Stomach (tissue), 19 donors: ENCODE measurements at places on chromosomes 5 and 9. TPM values are rescaled to one million over a fixed set of nuclear protein-coding genes. Genes with fewer than 3 reads are reported as not detected.

- no peaks in the 10 kb centered on the region for H3K4me1 ChIP-seq
- no peaks in the 10 kb centered on the region for H3K27me3 ChIP-seq
- no peaks in the 10 kb centered on the region for H3K36me3 ChIP-seq
- H3K27ac ChIP-seq, result no peak overlapping the region
- no peak for DNase-seq
- no peak overlapping the region for H3K4me3 ChIP-seq
These were observed 1211.5 kb upstream of the CDH9 start for GRCh38 chr5:28249771-28250415.

DNA sequence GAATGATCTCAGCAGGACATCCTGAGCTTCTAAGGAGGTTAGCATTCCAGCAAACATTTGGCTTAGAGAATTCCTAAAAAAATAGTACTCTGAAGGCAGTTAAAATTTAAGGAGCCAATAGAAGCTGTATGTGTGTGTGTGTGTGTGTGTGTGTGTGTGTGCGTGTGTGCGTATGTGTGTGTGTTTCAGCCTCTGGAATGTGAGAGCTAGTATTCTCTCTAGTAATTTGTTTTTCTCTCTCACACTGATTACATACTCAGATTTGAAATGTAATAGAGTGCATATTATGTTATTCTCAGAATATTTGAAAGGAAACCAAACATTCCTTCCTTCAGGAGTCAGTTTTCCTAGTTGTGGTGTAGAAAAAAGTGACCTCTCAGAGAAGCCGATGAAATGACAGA, 279.6 kb downstream of the TMEM38B start:
- no peak overlapping the region for H3K27ac ChIP-seq
- H3K4me3 ChIP-seq, result no peak overlapping the region
- H3K36me3 ChIP-seq, result no peaks in the 10 kb centered on the region
- H3K27me3 ChIP-seq, result no peaks in the 10 kb centered on the region
- no peaks in the 10 kb centered on the region for H3K4me1 ChIP-seq
- DNase-seq, result peak; percentile 61

- peaks cover 15% of the 10 kb centered on the region for H3K4me1 ChIP-seq
- H3K36me3 ChIP-seq, result no peaks in the 10 kb centered on the region
- no peak for DNase-seq
- H3K27ac ChIP-seq, result no peak overlapping the region
- no peak overlapping the region for H3K4me3 ChIP-seq
These were observed 188.6 kb upstream of the ZNF608 start for GRCh38 chr5:124935065-124935464.

DNA sequence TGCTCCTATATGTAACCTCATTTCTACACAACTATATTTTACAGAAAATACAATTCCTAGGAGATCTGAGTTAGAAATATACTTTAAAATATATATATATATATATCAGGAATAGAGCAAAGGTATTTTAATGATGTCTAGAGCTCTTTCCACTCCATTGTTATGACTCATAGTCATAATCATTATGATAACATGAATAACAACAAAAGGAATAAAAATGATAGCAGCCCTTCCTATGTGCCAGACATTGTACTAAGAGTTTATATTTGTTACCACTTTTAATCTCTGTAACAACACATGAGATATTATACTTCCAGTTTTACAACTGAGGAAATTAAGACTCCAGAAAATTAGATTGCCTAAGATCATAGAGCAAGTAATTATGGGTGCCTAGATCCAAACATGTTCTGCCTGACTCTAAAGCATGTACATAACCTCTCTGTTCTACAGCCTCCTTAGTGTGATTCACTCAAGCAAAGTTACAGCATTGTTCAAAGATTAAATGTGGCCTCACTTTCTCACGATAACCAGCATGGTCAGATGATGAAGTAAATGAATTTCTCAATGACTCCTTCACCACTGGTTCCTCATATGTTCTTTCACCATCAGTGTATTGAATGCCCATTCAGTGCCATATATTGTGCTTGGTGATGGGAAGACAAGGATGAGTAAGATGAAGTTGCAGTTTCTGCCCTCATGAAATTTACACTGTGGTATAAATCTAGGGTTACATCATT, 452.1 kb downstream of the EFNA5 start:
- no peaks in the 10 kb centered on the region for H3K36me3 ChIP-seq
- no peaks in the 10 kb centered on the region for H3K4me1 ChIP-seq
- no peaks in the 10 kb centered on the region for H3K27me3 ChIP-seq

GRCh38 chr9:124973807-124974206, 32.9 kb upstream of the GOLGA1 start:
- no peak for DNase-seq
- no peaks in the 10 kb centered on the region for H3K4me1 ChIP-seq
- no peak overlapping the region for H3K4me3 ChIP-seq
- H3K27ac ChIP-seq, result no peak overlapping the region

GRCh38 chr5:68315679-68316271, 100.2 kb downstream of the PIK3R1 start:
- no peaks in the 10 kb centered on the region for H3K36me3 ChIP-seq
- DNase-seq, result no peak
- no peak overlapping the region for H3K4me3 ChIP-seq
- H3K27ac ChIP-seq, result no peak overlapping the region

GRCh38 chr9:764105-764524, 77.4 kb upstream of the DMRT1 start:
- H3K27me3 ChIP-seq, result peaks cover 7% of the 10 kb centered on the region
- DNase-seq, result peak; percentile 88

- no peaks in the 10 kb centered on the region for H3K4me1 ChIP-seq
- peak; percentile 69 for DNase-seq
- H3K27me3 ChIP-seq, result no peaks in the 10 kb centered on the region
- H3K4me3 ChIP-seq, result no peak overlapping the region
- peak overlapping the region; percentile 61 for H3K27ac ChIP-seq
- H3K36me3 ChIP-seq, result no peaks in the 10 kb centered on the region
These were observed 377.8 kb downstream of the KIAA0825 start for GRCh38 chr5:94240596-94240992.

- DNase-seq, result no peak
- H3K27me3 ChIP-seq, result no peaks in the 10 kb centered on the region
- H3K4me3 ChIP-seq, result no peak overlapping the region
- H3K4me1 ChIP-seq, result no peaks in the 10 kb centered on the region
- peaks cover 86% of the 10 kb centered on the region for H3K36me3 ChIP-seq
- no peak overlapping the region for H3K27ac ChIP-seq
These were observed 22.6 kb downstream of the ASS1 start for GRCh38 chr9:130467316-130467715.

DNA sequence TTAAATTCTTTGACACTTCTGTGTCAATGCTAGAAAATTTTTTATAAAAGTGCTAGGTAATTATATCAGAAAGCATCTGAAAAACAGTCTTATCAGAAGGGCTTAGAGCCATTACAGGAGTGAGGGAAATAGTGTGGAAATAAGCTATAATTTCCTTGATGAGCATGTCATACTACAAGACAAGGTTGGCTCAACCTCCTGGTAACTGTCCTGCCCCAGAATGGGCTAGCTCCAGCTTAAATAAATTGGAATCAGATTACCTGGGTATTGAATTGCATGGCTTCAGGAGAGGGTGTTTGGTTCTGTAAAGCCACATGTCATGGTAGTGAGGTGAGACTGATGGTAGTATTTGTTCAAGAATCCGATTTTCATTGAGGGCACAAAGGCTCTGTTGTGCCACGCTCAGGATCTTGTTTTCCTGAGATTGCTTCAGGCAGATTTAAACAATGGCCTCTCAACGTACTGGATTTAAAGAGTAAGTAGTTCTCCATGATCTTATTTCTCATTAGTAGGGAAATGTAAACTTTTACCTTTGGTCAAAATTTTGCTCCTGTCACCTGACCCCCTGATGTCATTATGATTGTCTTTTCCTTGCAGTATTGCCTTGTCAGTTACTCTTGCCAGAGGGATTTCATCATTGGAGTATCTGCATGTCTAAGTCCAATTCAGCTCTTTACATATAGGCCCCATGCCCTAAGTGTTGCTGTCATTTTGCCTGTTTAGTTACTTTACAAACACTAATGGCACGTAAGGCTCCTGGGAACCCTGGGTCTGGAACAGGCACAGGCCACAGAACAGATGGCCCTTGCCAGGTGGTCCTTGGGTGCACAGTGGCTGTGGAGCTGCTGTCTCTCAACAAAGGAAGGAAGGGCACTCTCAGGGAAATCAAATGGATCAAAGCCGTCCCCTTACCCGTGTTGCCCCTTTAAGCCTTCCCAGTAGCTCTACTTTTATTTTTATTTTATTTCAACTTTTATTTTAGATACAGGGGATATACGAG, 21.3 kb downstream of the TRIO start:
- no peaks in the 10 kb centered on the region for H3K27me3 ChIP-seq
- no peak for DNase-seq
- H3K36me3 ChIP-seq, result no peaks in the 10 kb centered on the region

- H3K4me1 ChIP-seq, result no peaks in the 10 kb centered on the region
- no peak overlapping the region for H3K27ac ChIP-seq
These were observed 75.4 kb downstream of the UHRF2 start for GRCh38 chr9:6488395-6488794.

DNA sequence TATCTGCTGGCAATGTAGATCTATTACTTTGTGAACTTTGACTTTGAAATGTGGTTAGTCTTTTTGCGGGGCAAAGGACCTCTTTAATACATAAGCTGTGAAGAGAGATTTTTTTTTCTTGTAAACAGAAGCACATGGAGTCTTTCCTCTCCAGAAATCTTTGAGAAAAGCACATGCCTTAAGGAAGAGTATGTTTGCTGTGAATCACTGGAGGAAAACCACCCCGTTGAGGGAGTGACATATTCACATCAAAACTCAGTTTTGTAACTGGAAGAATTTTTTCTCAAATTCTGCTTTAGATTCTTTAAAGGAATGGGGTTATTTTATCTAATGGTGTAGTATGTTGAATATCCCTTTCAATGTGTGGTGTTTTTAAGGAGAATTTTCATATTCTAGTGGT, 3.5 kb downstream of the DMRT3 start:
- DNase-seq, result no peak
- no peaks in the 10 kb centered on the region for H3K36me3 ChIP-seq
- H3K27ac ChIP-seq, result no peak overlapping the region
- peaks cover 18% of the 10 kb centered on the region for H3K4me1 ChIP-seq
- H3K27me3 ChIP-seq, result peaks cover 100% of the 10 kb centered on the region
- H3K4me3 ChIP-seq, result no peak overlapping the region

GRCh38 chr9:33434317-33435105, 12.9 kb downstream of the AQP3 start:
- no peaks in the 10 kb centered on the region for H3K36me3 ChIP-seq
- no peaks in the 10 kb centered on the region for H3K4me1 ChIP-seq

- no peaks in the 10 kb centered on the region for H3K27me3 ChIP-seq
- no peak overlapping the region for H3K27ac ChIP-seq
- no peaks in the 10 kb centered on the region for H3K36me3 ChIP-seq
- no peak for DNase-seq
- H3K4me1 ChIP-seq, result no peaks in the 10 kb centered on the region
These were observed 11.2 kb upstream of the CCDC152 start for GRCh38 chr5:42745426-42745825.

DNA sequence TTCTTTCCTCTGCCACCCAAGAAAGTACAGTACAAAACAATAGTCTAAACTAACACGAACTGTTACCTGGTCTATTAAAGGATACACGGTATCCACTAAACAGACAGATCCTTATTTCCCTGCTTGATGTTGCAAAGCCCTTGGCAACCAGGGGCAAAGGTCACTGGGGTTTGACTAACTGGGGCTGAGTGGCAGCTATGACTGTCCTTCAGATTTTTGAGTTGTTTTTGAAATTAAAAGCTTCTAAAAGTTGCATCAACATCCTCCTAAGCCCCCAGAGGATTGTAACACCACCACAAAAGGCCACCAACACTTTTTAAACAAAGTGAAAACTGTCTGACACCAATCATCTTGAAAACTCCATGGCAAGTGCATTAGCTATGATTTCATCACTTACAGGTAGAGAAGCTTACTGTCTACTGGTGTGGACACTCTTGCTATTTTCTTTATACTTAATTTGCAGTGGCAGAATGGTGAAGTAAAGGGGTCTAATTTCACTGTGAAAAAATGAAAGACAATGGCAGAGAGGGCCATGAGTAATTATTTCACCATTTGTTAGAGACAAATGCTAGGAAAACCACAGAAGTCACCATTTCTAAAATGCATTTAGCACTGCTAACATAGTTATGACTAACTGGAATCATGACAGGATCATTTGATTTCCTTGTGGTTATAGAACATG, 292.4 kb downstream of the EFNA5 start:
- no peak for DNase-seq
- H3K27ac ChIP-seq, result no peak overlapping the region
- H3K27me3 ChIP-seq, result no peaks in the 10 kb centered on the region
- H3K4me3 ChIP-seq, result no peak overlapping the region

DNA sequence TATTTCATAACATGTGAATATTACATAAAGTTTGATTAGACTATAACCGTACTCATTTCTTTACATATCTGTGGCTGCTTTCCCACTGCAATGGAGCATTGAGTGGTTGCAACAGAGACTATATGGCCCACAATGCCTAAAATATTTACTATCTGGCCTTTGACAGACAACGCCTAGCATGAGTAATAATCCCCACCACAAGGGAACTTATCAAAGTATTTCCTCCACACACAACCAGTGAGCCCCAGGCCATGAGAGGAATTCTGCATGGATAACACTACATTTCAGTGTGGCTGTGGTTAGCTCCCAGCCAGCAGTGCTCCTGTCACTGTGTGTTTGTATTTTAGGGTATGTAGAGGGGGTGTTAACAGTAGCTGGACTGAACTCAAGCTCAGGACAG, 54.8 kb downstream of the FAM81B start:
- no peak overlapping the region for H3K4me3 ChIP-seq
- no peak overlapping the region for H3K27ac ChIP-seq
- DNase-seq, result no peak
- H3K4me1 ChIP-seq, result no peaks in the 10 kb centered on the region

GRCh38 chr9:88521308-88521707, 13.7 kb upstream of the NXNL2 start:
- no peaks in the 10 kb centered on the region for H3K4me1 ChIP-seq
- H3K4me3 ChIP-seq, result no peak overlapping the region
- no peaks in the 10 kb centered on the region for H3K27me3 ChIP-seq
- H3K36me3 ChIP-seq, result no peaks in the 10 kb centered on the region
- DNase-seq, result no peak

GRCh38 chr9:90559075-90560073, 83.2 kb downstream of the DIRAS2 start:
- H3K36me3 ChIP-seq, result no peaks in the 10 kb centered on the region
- DNase-seq, result no peak
- no peaks in the 10 kb centered on the region for H3K27me3 ChIP-seq
- H3K4me1 ChIP-seq, result no peaks in the 10 kb centered on the region

GRCh38 chr5:159339460-159339859, 9.2 kb upstream of the IL12B start:
- no peaks in the 10 kb centered on the region for H3K4me1 ChIP-seq
- no peaks in the 10 kb centered on the region for H3K36me3 ChIP-seq
- H3K4me3 ChIP-seq, result no peak overlapping the region
- H3K27me3 ChIP-seq, result no peaks in the 10 kb centered on the region

PTPRD gene
- 0.45 TPM for total RNA-seq

CAST gene
- 458 TPM for total RNA-seq

ZNG1E gene
- total RNA-seq, result 19.1 TPM

HTR4 gene
- total RNA-seq, result not detected

GABRA6 gene
- not detected for total RNA-seq

IL13 gene
- not detected for total RNA-seq

SH3PXD2B gene
- 39.3 TPM for total RNA-seq

CCDC192 gene
- not detected for total RNA-seq
